ENCODE measurements at places on chromosomes 16 and 17. TPM values are rescaled to one million over a fixed set of nuclear protein-coding genes. Genes with fewer than 3 reads are reported as not detected.

The ZFP90 gene
- 13.4 TPM for total RNA-seq

The NACA2 gene
- total RNA-seq: not detected

DNA sequence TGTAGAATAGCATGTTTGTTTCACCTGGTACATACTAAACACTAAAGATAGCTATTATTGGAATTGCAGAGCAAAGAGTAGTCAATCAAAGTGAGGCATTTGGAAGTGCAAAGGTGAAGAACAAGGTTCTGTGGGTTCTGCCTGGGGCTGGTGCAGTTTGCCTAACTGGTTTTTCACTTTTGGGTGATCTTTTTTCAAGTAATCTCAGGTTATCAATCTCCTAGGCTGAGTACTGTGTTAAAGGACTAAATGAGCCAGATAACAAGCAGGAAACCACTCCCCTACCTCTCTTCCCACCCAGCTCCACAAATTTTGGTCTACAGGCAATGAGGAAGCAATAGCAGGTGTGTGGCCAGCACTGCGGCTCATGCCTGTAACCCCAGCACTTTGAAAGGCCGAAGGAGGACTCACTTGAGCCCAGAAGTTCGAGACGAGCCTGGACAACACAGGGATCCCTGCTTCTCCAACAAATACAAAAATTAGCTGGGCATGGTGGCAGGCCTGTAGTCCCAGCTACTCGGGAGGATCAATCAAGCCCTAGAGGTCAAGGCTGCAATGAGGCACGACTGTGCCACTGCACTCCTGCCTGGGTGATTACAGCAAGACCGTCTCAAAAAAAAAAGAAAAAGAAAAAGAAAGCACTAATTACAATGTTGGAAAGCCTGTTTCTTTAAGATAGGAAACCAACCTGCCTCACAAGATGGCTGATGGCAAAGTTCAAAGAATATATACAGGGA is 2.0 kb upstream of the NTAN1 start:
- DNase-seq: no peak

GRCh38 chr16:57303021-57303909 is 18.8 kb upstream of the PLLP start:
- no peak for DNase-seq

- no peak for DNase-seq
Observed at GRCh38 chr17:2856727-2857126, 60.5 kb downstream of the RAP1GAP2 start.
